ENCODE measurements at places on chromosomes 2 and 18.

DNA sequence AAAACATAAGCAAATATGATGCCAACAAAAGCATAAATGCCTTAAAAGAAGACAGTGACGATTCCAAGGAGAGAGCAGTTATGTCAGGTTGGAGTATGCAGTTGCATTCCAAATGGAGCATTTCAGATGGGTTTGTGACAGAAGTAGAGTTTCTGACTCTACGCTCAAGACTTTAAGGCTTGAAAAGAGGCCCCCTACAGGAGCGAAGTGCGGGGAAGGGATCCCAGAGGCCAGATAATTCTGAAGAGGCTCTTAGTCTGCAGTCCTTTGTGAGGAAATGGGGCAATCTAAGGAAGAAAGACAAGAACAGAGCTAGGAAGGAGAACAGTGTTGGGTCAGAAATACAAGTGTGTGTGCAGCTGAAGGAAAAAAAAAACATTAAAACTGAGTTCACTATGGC, 95.5 kb downstream of the ZNF521 start:
- no peak for DNase-seq

DNA sequence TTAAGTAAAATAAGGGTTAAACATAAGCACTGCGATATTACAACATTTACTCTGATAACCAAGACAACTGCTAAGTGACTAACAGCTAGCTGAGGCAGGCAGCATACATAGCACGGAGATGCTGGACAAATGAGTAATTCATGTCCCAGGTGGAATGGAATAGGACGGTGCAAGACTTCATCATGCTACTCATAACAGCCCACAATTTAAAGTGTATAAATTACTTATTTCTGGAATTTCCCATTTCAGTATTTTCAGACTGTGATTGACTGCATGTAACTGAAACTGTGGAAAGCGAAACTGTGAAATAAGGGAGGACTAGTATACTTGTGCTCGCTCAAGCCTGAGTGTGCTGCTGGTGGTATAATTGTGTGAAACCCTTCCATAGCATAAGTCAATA, 12.9 kb downstream of the IER3IP1 start:
- DNase-seq = no peak

DNA sequence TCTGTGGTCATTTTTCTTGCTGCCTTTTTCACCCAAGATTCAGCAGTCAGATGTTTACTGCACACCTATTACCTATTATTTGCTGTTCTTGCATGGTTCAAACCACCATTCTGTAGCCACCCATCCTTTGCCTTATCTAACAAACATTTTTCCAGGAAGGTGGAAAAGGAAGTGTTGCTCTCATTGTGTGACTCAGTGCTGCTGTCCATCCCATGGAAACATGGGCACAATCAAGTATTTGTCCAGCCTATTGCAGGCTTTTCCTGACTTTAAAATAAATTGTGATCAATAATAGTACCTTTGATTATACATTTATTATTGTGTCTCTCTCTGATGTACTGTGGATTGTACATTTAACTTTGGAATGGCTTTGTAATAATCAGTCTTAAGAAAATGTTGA, 53.2 kb downstream of the USP14 start:
- no peak for DNase-seq

GRCh38 chr2:221518201-221518934, 53.7 kb downstream of the EPHA4 start:
- no peak for DNase-seq

DNA sequence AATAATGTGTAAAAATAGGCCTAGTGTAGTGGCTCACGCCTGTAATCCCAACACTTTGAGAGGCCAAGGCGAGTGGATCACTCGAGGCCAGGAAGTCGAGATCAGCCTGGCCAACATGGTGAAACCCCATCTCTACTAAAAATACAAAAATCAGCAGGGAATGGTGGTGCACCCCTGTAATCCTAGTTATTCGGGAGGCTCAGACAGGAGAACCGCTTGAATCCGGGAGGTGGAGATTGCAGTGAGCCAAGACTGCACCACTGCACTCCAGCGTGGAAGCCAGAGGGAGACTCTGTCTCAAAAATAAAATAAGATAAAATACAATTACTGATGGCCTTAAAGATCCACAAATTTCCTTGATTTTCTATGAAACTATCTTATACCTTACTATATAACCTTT, 3.8 kb downstream of the ATF2 start:
- no peak for DNase-seq

- DNase-seq = no peak
Observed at GRCh38 chr2:226910384-226910783, 74.5 kb downstream of the RHBDD1 start.

DNA sequence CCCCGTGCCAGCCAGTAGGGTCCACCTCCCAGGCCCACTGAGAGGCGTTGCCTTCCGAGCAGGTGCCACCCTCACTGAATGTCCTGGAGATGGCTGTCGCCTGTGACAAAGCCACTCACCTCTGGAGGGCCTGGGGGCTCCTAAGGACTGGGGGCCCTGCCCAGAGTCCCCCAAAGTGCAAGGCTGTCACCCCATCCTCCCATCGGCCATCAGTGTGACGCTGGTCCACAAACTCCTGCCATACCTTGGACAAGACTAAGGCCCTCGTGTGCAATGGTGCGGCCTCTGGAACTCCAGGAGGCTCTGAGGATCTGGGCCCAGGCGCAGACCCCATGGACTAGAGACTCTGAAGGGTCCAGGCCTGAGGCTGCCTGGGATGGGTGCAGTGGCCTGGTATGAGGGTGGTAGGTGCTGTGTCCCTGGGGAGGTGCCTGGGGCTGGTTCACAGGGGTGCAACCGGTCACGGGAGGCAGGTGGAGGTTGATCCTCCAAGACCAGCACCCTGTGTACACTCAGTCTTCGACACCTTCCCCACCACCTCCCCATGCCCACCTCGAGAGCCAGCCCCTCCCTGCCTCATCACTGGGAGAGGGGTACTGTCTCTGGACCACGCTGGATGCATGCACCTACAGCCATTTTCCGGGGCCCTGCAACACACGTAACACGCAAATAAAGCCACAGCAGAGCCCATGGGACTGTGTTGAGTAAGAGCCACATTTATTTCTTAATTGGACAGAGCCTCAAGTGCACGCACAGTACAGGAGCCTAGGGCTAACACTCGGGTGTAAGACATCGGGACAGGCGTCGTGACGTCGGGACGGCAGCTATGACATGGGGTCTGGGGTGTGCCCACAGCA, 21.6 kb downstream of the AQP12A start:
- DNase-seq = no peak

- DNase-seq = no peak
Observed at GRCh38 chr2:23593752-23594459, 208.9 kb downstream of the KLHL29 start.

GRCh38 chr2:235413064-235413463, 80.8 kb upstream of the AGAP1 start:
- DNase-seq = no peak

DNA sequence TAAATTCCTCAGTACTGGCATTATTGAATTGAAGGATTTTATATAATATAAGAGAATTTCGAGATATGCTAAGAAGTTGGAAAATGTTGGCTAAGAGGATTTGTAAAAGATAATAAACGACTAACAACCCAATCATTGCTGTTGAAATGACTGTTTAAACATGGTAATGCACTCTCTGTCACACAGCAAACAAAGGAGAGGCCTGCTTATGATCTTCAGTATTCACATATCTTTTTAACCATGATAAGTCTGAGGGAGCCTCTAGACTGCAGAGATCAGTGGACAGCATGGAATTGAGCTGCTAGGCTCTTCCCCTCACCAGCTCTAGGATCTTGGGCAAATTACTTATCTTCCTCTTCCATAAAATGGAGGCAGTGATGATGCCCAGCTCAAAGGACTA, 2.7 kb downstream of the KCTD18 start:
- no peak for DNase-seq

DNA sequence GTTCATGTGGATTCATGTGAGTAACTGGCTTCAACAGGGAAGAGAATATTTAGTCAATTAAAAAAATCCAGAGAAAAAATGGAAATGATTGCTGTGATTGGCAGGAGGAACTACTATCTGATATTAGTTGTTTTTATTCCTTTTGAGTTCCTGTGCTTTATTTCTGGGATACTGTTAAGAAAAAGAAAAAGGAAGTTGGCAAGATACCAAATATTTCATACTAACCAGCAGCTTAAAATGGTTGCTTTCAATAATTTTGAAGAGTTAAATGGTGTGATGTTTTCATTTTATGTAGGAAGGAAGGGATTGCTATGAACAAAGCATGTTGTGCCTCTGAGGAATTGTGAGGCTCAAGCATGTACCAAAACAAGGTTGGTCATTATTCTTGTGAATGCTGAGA, 8.1 kb upstream of the MTX2 start:
- no peak for DNase-seq

- no peak for DNase-seq
Observed at GRCh38 chr2:150090031-150090430, 397.4 kb downstream of the RND3 start.

GRCh38 chr2:99106913-99107312, 34.6 kb upstream of the C2orf15 start:
- no peak for DNase-seq

- no peak for DNase-seq
Observed at GRCh38 chr2:29309090-29310029, 194.1 kb downstream of the CLIP4 start.

DNA sequence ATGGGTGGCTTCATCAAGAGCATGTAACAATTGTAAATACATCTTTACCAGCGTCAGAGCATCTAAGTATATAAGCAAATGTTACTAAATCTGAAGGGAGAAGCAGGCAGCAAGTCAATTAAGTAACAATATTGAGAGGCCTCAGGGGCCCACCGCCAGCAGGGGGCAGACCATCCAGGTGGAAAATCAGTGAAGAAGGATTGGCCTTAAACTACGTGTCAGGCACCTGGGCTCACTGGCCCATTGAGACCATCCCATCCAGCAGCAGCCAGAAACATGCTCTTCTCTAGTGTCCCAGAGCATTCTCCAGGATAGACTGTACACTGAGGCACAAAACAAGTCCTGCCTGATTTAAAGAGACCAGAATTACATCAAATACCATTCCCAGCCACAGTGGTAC, 96.2 kb upstream of the SNTG2 start:
- DNase-seq = no peak

DNA sequence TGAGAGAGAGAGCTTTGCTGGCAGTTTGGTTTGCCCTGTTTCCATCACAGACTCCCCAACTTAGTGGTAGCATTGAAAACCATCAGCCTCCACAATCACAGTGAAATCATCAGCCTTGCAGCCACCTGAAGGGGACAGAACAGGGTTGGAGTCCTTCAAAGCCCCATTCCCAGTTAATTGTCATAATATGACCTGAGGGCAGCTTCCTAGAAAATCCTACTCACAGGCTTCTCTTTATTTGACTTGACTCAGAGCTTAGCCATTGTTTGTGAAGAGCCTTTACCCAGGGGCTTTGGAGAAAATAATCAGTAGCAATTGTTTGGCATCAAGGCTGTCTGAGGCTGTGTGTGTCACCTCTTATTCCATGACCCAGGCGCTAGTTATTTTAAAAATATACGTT, 308.7 kb downstream of the CBLN2 start:
- DNase-seq = no peak

DNA sequence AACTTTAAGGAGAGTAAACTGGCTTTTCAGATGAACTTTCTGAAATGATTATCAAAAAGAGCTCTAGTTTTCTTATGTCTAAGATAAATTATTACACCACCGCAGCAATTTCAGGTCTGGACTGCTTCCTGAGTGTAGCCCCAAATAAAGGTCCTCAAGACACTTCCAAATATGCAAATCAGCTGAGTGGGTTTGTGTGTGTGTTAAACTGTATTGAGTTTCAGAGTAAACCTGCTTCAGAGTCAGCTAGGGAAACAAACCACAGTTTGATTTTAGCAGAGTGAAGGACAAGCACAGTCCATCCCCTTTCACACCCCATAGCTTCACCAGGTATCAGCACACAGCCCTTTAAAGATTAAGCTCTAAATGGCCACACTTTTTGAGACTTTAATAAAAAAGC, 168.7 kb downstream of the NRXN1 start:
- peak; percentile 23 for DNase-seq

- no peak for DNase-seq
Observed at GRCh38 chr2:63051795-63052333, 1.2 kb downstream of the OTX1 start.

- DNase-seq = no peak
Observed at GRCh38 chr2:203694191-203694590, 12.2 kb upstream of the CD28 start.

DNA sequence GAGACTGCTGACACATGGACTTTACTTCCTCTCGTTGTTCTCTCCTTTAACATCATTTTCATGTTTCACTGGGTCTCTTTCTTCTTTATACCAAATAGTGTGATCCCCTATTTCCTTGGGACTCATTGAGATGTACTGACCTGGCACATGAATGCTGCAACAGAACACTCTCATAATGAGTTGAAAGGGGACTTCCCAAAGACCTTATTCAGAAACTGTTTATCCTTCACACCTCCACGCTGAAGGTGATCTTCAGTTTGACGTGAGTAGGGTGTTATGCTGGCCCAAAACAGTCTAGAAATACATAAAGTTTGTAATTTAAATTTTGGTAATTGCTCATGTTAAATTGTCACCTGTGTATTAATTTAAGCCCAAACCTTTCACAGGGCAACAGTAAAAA, 1096.8 kb upstream of the GYPC start:
- no peak for DNase-seq

DNA sequence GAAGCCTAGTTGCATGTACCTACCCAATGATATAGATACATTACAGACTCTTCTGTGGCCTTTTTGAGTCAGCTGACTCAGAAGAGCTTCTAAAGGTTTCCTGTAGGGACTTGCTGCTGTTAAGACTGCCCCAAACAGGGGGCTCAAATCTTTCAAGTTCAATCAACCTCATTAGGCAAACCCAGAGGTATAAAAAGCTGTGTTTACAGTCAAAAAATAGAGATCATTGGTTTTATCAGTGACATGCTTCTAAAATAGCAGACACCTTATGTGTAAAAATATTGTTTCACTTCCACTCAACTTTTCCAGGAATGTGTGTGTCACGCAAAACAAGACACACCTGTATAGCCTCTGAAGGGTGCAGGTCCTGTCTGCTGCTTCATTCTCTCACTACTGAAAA, 624.3 kb upstream of the FANCL start:
- DNase-seq = no peak

GRCh38 chr18:12478269-12479047, 70.7 kb downstream of the PRELID3A start:
- DNase-seq = no peak

DNA sequence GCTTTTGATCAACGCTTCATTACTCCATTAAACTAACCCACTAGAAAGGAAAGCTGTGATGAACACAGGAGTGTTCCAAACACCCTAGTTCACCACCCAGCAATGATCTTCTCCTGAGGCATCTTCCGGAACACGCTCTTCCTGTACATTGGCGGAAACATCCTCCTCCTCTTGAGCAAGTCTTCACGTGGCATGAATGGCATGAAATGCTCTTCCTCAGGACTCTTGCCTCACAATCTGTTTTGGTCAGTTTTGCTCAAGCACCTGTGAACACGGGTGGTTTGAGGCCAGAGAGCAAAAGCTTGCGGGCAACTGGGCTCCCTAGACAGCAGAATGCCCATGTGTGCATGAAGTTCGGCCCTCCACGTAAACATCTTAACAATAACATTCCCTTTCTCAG, 734.2 kb upstream of the SALL3 start:
- DNase-seq = no peak

GRCh38 chr18:61838521-61838920, 54.3 kb downstream of the RNF152 start:
- DNase-seq = no peak

- no peak for DNase-seq
Observed at GRCh38 chr2:76958749-76959148, 563.4 kb downstream of the LRRTM4 start.
